ENCODE measurements at places on chromosomes 6 and 20. TPM values are rescaled to one million over a fixed set of nuclear protein-coding genes. Genes with fewer than 3 reads are reported as not detected.

The RIPPLY2 gene
- total RNA-seq: not detected

The MAP3K5 gene
- 0.69 TPM for total RNA-seq

The NOL4L gene
- 11.3 TPM for total RNA-seq

The MMP24 gene
- total RNA-seq: under 0.01 TPM

The KHDRBS2 gene
- total RNA-seq: not detected

The HIVEP1 gene
- 11.7 TPM for total RNA-seq

All from melanocyte of skin (primary cell).